ENCODE measurements at places on chromosomes 6 and 20. TPM values are rescaled to one million over a fixed set of nuclear protein-coding genes. Genes with fewer than 3 reads are reported as not detected.

The CLPSL1 gene
- total RNA-seq = not detected

The SNAP91 gene
- total RNA-seq = not detected

The C20orf202 gene
- total RNA-seq = not detected

The C20orf96 gene
- 0.95 TPM for total RNA-seq

The MICB gene
- 2.4 TPM for total RNA-seq

The POPDC3 gene
- total RNA-seq = not detected

- no peak for DNase-seq
Measured at GRCh38 chr6:157123234-157123633, 200.1 kb downstream of the TMEM242 start.

- no peak for DNase-seq
Measured at GRCh38 chr6:114334237-114334636, 8.6 kb downstream of the HS3ST5 start.

- DNase-seq = no peak
Measured at GRCh38 chr6:114354482-114354881, 11.7 kb upstream of the HS3ST5 start.

- no peak for DNase-seq
Measured at GRCh38 chr6:155955038-155955437, 499.4 kb upstream of the NOX3 start.

DNA sequence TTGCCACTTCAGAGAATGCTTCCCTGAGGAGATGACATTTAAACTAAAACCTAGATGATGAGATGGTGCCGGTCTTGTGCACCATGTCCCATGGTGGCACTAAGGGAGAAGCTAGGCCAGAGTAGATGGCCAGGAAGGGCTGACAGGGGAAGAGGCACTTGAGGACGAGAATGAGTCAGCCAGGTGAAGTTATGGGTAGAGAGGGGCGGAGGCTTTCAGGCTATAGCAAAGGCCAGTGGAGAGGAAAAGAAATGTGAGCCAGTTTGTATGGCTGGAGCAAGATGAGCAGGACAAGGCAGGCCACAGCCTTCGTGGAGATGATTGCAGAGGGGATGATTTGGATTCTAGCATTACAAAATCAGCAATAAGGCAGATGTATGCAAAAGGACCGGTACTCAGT lies 44.7 kb upstream of the ADGRF4 start:
- no peak for DNase-seq
